ENCODE measurements at places on chromosomes 5 and 9.

GRCh38 chr5:95962785-95963184, 1.1 kb upstream of the ELL2 start:
- no peak for DNase-seq

DNA sequence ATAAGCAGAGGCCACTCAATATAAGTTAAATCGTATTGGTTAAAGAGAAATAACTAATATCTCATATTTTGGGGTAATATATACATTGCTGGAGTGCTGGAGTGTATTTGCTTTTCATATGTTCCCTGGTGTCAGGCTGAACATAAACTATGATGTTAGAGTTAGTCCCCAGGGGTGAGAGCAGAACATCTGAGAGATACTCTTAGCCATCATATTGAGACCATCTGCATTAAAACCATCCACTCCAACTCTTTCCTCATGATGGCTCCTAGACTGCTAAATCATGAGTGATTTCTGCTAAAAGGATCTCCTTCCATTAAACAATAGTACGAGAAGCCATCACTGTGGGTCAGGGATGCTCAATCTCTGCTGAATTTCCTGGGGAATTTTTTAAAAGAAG, 436.2 kb downstream of the DTWD2 start:
- DNase-seq: no peak

DNA sequence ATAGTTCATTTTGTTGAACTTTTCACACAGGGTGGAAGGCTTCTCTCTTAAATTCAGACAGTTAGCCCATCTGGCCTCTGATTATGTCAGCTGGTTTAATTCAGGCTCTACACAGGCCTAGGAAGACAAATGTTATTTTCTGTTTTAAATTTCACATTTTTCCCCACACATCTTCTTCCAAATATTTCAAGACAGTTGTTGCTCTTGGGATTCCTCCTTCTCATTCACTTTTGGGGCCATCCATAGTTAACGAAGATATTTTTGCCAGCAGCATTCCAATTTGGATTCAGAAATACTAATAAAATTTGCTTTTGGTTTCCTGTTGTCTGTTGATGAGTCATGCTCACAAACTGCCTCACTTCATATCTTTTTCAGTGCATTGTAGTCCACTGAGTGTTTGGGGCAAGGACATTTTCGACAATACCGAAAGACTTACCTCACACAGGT, 475.4 kb downstream of the DMAC1 start:
- DNase-seq: no peak

DNA sequence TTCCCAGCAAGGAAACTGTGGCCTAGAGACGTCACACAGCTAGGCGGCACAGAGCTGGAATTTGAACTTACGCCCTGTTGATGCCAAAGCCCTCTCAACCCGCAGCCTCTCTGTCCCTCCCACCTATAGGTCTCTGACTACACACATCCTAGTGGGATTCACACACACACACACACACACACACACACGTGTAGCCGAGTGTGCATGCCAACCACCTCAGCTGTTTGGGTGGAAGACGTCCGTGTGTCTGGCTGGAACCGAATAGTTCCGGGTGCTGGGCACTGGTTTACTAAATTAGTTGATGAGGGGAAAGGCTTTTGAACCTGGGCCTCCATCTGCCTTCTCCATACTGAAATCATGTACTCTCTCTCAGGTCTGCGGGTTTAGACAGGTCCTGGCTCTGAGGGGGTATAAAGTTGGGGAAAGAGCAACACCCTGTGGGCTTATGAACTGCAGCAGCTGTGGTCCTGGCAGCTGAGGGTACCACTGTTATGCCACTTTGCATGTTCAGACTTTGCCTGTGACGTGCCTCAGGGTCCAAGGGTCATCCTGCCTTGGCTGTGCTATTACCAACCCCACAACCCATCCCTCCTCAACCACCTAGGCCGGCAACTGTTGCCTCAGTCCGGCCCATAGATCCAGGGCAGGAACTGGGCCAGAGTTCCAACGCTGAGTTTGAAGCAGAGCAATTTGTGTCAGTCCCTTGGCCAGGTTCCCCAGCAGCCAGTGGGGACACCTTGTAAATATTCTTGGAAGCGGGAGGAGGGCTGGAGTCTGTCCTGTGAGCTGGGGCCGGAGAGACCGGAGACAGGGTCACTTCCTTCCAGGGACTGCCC, 50.5 kb downstream of the PSD2 start:
- no peak for DNase-seq

GRCh38 chr5:172534229-172535107, 80.1 kb upstream of the SH3PXD2B start:
- no peak for DNase-seq

DNA sequence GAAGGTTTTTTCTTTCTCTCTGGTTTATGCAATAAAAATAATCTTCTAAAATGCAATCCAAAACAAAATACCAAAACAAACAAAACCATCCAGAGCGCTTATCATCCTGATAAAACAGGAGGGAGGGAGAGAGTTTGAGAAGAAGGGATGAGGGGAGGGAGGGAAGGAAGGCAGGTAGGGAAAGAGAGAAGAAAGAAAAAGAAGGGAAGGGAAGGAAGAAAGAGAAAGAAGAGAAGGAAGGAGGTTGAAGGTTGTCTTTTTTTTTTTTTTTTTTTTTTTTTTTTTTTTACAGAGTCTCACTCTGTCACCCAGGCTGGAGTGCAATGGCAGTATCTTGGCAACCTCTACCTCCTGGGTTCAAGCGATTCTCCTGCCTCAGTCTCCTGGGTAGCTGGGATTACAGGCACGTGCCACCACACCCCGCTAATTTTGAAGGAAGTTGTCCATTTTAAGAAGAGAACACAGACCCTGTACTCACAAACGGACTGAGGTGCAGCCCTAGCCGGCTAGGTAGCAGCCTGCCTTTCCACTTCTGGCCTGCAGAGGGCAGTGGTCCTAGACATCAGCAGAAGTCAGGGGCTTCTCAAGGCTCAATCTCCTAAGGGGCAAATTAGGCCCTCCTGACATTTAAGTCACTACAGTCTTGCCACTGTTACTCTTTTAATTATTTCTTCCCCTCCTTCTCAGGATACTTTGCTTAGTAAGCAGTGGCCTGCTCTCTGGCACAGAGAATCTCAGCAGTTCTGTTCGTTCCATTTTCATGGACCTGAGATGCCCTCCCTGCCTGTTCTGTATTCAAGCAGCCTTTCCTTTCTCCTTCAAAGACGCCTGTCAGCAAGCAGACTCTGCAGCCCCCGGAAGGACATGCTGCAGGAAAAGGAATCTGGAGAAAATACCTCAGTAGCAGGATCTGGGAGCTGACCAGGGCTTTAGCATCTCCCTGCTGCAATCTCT, 76.4 kb downstream of the EPB41L4B start:
- peak; percentile 25 for DNase-seq

GRCh38 chr5:179550511-179551342, at the start of gene RUFY1:
Gene RUFY1 (plus strand): TSS chr5:179550554. CDS start chr5:179550570, 16 bp downstream.
- peak; percentile 79 for DNase-seq

- DNase-seq: no peak
These were observed 57.9 kb downstream of the PRRT1B start for GRCh38 chr9:131603199-131603598.

DNA sequence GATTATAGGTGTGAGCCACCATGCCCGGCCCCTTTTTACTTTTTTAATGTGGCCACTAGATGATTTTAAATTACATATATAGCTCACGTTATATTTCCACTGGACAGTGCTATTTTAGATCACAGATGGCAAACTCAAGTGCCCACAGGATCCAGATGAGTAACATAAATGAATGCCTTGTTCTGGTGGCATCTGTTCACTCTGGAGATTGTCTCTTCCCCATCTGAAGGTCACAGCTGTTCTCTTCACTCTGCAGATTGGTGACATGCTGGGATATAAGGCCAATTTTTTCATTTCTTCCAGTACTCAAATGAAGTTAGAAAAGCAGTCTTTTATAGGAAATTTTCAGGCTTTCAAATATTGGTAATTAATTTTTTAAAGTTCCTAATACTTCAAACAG, 160.1 kb downstream of the DOCK8 start:
- DNase-seq: no peak

DNA sequence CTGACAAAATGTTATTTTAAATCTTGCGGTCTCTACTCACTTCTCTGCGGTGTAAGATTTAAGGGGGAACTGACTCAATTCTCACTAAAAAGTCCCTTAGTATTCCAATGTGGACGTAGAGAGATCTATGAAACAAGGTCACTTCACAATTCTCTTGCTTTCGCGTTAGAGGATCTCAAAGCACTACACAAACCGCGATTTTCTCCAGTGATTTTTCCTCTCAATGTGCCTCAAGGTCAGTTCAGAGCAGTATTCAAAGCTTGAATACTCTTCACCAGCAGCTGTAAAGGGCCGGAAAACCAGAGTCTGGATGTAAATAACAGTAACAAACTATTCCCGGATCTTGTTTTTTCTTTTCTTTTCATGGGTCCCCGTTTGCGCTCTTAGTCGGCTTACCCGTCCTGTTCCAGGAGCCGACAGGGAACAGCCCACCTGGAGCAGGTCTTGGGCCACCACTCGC, 128.2 kb downstream of the TMEM161B start:
- DNase-seq: no peak
